ENCODE measurements at places on chromosomes 1 and 21.

DNA sequence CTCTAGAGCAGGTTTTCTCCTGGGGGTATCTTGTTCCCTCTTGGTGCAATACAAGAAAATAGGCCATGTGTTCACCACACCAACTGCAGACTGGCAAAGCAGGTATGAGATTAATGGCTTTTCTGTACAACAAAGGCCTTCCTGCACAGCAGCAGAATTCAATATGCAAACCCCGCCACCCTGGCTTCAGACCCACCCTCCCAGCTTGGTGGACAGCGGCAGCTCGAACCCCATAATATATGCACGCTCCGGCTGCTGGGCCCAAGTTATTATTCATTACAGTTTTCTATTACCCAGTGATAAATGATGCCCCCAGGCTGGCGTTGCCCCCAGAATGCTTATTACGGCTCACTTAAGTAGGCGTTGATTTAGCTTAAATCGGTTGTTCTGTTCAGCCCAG is 144.2 kb downstream of the RRAGC start:
- no peak for DNase-seq

GRCh38 chr1:247209396-247209795 is 37.6 kb upstream of the ZNF124 start:
- no peak for DNase-seq

GRCh38 chr1:223704921-223705878 is 7.1 kb upstream of the CAPN2 start:
- no peak for DNase-seq

DNA sequence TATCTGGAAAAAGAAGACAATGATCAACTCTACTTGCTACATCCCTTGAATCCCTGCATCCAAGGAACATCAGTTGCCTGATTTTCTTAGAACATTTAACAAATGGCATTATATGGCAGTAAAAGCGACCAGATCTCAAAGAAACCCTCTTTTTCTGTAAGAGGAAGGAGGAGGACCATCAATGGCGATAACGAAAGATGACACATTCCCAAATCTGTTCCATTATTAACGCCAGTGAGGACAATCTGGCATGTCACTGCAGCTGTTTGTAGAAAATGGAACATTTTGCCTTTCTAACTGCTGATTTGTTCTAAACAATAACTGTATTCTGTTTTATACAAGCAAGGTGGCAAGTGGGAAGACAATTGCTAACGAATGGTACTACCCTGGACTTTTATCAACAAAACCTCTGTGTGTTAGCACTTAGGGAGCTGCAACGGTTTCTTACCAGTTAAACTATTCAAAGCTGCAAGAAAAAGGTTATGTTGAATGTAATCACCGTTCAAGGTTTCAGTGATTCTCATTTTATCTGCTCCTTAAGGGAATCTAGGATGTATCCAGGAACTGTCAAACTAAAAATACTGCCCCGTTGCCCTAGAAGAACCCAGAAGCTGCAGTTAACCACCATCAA is 251.9 kb downstream of the SDCCAG8 start:
- DNase-seq = no peak

DNA sequence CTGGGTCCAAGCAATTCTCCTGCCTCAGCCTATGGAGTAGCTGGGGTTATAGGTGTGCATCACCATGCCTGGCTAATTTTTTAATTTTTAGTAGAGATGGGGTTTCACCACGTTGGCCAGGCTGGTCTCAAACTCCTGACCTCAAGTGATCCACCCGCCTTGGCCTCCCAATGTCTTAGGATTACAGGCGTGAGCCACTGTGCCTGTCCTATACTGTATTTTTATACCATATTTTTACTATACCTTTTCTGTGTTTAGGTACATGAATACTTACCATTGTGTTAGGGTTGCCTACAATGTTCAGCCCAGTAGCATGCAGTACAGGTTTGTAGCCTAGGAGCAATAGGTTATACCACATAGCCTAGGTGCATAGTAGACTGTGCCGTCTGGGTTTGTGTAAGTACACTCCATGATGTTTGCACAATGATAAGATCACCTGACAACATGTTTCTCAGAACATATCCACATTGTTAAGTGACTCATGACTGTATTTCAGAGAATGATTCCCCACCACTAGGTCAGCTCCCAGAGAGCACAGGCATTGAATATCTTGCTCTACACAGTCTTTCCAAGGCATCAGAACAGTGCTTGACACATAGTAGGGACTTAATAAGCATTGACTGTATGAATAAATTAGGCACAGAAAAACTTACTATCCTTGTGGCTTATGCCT is 6.0 kb upstream of the CITED4 start:
- DNase-seq = no peak

DNA sequence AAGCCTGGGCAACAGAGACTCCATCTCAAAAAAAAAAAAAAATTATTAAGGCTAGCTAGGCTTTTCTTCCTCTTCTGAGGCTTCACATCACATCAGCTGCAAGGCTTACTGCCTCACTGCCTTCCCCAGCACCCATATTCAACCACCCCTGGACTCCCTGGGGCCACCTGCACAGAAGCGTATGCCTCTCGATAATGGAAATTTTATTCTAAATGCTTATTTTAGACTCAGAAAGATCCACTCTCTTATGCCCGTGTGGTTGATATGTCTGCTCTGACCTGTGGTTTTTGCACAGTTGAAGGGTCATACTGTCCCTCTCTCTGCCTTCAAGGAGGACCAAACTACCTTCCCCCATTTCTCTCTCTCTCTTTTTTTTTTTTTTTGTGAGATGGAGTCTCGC is 1.5 kb upstream of the FCRLA start:
- DNase-seq = no peak

GRCh38 chr1:29387210-29387609 is 150.9 kb downstream of the PTPRU start:
- no peak for DNase-seq

- DNase-seq = no peak
These were observed 61.4 kb downstream of the SCCPDH start for GRCh38 chr1:246785494-246786111.

- DNase-seq = no peak
These were observed 76.5 kb downstream of the S1PR1 start for GRCh38 chr1:101313356-101313755.

- no peak for DNase-seq
These were observed 1.6 kb upstream of the KLHDC9 start for GRCh38 chr1:161096530-161096929.

DNA sequence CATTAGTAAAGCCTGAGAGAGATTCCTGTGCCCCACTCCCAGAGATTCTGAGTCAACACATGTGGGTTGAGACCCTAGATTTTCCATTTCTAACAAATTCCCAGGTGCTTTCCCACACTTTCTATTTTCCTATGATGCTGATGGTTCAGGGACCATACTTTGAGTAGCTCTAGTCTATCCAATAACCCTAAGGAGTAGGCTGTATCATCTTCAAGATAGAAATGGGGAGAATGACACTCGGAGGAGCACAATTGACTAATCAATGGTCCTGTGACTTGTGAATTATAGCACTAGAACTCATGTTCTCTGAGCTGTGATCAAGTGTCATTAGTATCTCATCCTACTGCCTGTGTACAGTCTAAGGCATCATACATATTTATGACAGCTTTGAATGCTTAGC is 232.9 kb upstream of the B3GALT2 start:
- DNase-seq = no peak

DNA sequence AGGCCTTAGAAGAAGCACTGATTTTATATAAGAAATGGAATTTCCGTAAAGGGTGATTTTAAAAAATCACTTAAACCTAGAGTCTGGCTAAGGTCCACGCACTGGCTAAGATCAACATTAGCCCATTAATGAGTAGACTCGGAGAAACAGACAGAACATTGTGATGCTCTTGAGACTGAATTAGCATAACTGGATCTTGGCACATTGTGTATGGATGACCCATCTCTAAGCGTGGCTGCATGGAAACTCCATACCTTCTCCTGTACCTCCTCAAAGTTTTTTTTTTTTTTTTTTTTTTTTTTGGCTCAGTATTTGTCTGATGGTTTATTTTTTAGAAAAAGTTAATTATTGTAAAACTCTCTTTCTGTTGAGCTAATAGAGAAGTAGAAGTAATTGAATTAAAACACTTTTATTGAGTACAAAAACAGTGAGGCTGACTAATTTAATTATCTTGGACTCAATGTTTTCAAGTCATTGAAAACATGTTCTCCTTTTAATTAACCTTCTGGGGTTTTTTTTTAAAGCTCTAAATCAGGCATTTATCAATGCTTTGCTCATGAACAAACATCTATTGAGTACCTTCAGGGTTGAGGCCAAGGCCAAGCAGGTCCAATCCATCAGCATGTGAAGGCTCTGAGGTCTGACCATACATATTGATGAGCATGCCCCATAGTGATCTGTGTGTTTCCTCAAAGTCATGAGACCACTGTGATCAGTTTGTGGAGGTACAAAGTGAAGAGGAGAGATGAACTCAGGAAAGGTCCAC is 74.0 kb downstream of the TLR5 start:
- DNase-seq = no peak

DNA sequence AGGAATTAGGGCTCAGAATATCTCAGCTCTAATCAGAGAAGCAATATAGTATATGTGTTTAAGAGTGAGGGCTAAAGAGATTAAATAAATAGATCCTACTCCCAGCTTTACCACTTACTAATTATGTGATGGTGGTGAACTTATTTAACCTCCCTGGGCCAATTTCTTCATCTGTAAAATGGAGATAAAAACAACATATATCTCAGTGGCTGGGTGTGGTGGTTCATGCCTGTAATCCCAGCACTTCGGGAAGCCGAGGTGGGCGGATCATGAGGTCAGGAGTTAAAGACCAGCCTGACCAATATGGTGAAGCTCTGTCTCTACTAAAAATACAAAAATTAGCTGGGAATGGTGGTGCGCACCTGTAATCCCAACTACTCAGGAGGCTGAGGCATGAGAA is 135.2 kb downstream of the SLC44A5 start:
- no peak for DNase-seq

DNA sequence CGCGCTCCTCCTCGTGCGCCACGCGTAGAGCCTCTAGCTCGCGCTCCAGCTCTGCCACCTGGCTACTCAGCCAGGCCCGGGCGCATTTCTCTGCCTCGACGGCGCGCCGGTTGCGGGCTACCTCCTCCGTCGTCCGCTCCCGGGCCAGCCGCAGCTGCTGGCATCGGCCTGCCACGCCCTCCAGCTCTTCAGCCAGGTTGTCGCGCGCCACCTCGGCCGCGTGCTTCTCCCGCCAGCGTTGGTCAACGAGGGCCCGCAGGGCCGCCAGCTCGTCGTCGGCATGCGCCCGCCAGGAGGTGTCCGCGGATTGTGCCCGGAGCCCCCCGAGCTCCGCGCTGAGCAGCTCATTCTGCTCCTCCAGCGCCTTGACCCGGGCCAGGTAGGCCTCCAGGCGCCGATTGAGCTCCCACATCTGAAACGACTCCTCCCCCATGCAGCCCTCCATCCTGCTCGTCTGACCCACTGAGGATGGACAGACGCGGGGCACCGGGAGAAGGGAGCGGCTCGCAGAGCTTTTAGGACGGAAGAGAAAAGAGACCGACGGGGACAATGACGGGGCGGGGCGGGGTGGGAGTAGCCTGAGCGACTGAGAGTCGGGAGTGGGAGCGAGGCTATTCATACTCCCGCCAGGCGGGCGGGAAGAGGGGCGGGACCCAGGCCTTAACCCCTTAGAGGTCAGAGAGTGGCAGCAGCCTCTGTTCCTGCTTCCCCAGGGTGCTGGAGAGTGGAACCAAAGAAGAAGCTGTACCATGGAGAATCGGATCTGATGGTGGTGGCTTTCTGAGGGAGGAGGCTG is at the start of gene NES:
NES (minus strand) TSS at position 588 of the 796 bp plus-strand sequence; CDS start at position 445, 143 bp downstream.
- DNase-seq = no peak

DNA sequence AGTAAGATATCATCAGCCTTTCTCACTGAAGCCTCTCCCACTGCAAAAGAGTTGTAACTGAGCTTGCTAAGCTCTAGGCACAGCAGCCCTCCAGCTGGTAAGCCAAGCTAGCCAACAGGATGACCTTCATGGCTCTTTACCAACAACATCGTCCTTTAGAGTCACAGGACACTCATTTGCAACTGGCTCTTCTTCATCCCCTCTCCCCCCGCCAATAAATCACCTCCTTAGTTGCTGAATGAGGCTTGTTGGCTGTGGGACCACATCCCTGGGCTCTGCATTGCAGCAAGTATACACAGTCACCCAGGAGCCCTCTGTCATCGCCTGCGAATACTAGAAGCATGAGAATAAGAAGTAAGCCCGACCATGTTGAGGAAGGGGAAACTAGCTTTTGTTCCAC is 16.0 kb upstream of the ZNF697 start:
- no peak for DNase-seq

- DNase-seq = no peak
These were observed 10.9 kb upstream of the GSTM3 start for GRCh38 chr1:109751531-109752260.
